ENCODE measurements at places on chromosomes 5 and 9. TPM values are rescaled to one million over a fixed set of nuclear protein-coding genes. Genes with fewer than 3 reads are reported as not detected.

ANKRA2 gene
- 22.2 TPM for total RNA-seq

SEMA6A gene
- total RNA-seq: not detected

ITK gene
- total RNA-seq: not detected

GRCh38 chr9:85729882-85730281 lies 11.9 kb downstream of the AGTPBP1 start:
- DNase-seq: no peak

GRCh38 chr5:1155191-1156032 lies 43.5 kb upstream of the SLC12A7 start:
- no peak for DNase-seq

- DNase-seq: peak; percentile 42
These were observed 36.5 kb upstream of the FAT2 start for GRCh38 chr5:151627650-151628049.

GRCh38 chr5:172111852-172112225 lies 76.2 kb downstream of the STK10 start:
- DNase-seq: no peak

- DNase-seq: no peak
These were observed 463.7 kb upstream of the CLINT1 start for GRCh38 chr5:158322620-158323019.
